Cerebellar nuclear complex (tissue), 1 donor: ENCODE measurements at places on chromosomes 5 and 9.

GRCh38 chr5:41246376-41246775 lies 33.0 kb upstream of the C6 start:
- no peak for DNase-seq

DNA sequence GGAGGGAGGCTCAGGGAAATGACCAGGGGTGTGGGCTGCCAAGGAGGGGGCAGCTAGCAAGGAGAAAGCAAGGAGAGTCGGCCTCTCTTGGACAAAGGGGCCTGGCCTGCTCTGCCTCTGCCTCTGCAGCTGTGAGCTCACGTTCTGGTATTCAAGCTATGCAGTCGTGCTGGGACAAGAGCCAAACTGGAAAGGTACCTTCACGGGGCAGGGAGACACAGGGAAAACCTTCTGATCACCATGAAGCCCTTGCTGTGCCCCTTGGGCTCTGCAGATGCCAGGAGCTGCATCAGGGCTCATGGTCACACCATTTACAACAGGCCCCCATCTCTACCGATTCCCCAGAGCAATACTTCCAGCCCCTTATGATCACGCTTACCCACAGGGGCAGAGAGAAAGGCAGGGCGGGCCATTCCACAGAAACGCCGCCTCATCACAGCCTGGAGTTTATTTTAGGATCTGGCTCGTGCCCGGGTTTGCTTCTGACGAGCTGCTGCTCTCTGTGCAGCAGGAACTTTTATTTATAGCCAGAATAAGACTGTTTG lies 63.2 kb downstream of the PRRT1B start:
- DNase-seq, result peak; percentile 72

GRCh38 chr5:124685404-124685930 lies 61.0 kb downstream of the ZNF608 start:
- no peak for DNase-seq

GRCh38 chr5:1783216-1783554 lies 16.5 kb downstream of the MRPL36 start:
- DNase-seq, result no peak

DNA sequence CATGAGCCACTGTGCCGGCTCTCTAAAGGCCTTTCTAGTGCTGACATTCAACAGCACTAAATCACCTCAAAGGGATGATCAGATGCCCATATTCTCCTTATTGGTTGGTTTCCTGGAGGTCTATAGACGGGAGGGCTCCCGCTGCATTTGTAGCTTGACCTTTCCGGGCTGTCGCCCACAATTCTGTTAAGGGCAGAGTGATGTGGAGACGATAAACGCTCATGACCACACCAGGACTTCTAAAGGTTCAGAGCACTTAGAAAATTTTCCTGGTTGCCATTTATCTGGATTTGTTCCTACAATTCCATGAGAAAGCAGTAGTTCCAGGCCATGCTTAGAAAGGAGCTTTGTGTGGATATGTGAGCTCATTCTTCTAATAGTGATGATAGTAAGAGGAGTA lies 170.3 kb downstream of the SLC12A2 start:
- DNase-seq, result no peak

DNA sequence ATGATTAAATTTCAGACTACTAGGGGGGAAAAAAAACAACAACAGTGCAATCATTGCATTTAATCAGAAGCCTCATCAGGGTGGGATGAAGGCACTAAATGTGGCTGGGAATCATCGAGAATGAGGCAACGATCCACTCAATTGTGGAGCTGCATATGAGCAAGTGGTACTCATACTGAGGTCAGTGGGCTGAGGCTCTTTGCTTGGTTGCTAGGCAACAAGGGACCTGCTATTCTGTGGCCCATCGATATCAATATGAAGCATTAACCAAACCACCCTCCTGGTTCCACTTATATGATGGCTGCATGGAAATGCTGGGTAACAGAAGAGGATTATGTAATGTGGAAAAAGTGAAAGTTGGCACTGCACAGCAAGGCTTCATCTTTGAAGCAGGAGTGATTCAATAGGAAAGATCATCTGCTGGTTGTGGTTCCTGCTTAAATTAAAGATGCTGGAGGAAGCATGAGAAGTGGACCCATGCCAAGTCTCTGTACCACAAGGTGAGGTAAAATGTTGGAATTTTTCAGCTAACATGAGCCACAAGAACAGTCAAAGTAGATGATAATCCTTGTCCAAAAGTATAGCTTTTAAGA lies 159.8 kb upstream of the HMHB1 start:
- DNase-seq, result no peak

DNA sequence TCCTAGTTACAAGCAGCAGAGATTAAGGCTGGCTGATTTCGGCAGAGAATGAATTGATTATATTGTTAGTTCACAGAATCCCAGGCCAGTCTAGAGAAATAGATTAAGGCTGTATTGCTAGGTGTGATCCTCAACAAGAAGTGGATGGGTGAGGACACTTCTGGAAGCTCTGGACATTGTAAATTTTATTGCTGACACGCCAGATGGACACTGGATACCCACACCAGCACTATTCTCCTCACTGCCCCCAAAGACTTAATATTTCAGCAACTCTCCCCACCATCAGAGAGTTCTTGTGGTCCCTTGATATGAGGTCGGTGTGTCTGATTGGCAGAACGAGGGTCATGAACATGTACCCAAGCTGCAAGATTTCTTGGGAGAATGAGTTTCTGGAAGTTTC lies 171.6 kb upstream of the EGFLAM start:
- no peak for DNase-seq

GRCh38 chr5:147635882-147636728 lies 126.2 kb upstream of the DPYSL3 start:
- no peak for DNase-seq

DNA sequence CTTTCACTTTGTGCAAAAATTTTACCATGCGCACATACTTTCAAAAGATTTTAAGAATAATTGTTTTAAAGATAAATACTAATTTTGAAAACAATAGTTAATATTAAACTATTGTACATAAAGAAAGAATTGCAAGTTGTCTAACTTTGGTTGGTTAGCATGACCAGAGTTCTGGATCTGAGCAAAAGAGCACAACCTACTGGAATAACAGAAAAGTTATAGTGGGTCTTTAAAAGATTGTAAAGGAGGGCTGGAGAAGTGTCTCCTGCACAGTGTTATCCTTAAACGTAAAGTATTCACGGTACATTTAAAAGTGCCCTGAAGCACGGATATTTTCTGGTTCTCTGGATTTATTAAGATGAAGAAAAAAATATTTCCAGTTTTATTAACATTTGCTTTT lies 70.6 kb downstream of the GLIS3 start:
- no peak for DNase-seq

DNA sequence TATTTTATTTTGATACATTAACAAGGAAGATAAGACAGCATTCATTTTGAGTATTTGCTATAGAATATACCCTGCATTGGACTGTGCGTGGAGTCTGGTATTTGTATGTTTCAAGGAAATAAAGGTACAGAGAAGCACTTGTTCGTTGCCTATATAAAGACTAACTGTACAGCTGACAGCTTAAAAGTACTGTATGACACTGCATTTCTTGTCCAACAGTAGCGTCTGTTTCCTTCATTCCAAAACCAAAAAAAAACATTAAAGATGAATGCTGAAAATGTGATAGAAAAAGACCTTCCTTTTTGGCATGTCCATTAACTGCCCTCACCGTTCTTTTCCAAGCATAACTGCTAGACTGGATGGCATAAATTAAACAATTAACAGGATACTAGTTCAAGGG lies 15.3 kb downstream of the TNFAIP8 start:
- DNase-seq, result no peak

- no peak for DNase-seq
These were observed 176.7 kb upstream of the DMAC1 start for GRCh38 chr9:7976167-7976755.

GRCh38 chr9:32550150-32550561 lies 2.0 kb upstream of the SMIM27 start:
- DNase-seq, result no peak

DNA sequence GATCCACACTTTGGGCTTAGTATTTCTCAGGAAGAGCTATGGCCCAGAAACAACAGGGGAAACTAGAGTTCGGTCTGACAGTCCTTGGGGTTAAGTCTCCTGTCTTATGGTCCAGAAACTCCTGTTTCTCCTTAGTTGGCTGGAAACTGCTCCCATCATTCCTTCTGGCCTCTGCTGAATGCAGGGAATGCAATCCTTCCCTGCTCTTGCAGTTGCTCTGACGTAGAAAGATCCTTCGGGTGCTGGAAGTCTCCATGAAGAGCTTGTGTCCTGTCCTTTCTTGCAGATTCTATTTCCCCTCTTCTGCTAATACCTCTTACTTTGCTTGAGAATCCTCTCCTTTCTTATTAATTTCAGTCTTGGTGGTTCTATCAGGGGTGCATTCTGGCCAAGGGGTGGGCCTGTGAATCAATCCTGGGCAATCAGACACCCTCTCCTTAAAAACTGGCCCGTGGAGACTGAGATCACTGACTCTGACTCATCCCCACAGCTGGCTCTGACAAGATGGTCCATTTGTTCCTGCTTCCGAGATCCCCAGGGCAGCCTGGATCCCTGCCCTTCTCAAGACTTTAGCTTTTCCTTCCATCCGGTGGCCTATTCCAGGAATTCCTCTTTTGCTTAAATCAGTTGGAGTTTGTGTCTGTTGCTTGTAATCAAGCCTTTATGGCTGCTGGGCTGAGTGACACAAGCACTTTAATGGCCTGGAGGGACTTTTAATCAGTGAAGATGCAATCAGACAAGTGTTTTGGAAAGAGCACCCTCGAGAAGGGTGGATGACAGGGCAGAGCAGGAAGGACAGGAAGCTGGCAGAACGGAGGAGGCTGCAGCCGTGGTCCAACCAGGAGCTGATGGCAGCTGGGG lies 23.7 kb downstream of the PTGS1 start:
- no peak for DNase-seq

- DNase-seq, result no peak
These were observed 60.3 kb downstream of the UBAP2 start for GRCh38 chr9:33988219-33988890.

DNA sequence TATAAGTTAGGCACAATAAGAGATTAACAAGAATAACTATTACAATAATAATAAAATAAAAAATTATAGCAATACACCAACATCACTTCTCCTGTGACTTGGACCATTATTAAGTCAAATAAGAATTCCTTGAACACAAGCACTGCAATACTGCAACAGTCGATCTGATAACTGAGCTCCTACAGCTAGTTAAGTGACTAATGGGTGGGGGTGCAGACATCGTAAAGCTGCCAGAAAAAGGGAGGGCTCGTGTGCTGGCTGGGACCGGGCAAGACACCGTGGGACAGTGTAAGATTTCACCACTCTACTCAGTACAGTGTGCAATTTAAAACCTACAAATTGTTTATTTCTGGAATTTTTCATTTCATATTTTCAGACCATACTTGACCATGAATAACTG lies 78.8 kb downstream of the SNX24 start:
- no peak for DNase-seq

DNA sequence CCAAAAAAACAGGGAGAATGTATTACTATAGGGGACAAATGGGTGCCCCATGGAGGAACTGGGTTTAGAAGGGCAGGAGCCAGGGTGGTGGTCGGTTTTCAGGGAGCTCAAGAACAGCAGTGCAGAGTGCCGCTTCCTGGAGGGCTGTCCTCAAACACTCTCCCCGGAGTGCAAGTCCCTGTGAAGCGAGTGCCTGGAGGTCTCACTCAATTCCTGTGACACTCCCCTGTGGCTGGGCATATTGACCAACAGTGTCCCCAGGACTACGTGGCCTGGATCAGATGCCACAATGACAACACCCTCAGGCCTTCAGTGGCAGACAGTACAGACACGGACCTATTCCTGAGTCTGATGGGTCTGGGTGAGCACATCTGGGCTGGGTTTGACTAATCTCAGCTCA lies 412.1 kb upstream of the IRX2 start:
- no peak for DNase-seq
